ENCODE measurements at places on chromosomes 5 and 9.

DNA sequence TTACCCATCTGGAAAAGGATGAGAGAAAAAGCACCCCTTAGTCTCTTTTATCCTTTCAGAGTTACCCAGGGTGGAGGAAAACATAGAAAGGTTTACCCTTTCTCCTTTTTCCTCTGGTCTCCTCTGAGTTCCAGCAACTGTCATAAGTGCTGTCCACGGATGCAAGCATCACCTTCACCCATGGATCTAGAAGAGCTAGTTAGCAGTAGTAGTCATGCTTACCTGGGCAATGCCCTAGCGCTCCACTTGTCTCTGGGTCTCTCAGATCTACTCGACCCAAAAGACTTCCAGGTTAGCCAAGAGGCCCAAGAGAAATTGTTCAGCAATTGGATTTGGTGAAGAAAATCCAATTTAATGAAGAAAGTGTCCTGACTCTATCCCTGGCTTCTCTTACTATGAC is 656.2 kb upstream of the PTPRD start:
- DNase-seq: no peak

DNA sequence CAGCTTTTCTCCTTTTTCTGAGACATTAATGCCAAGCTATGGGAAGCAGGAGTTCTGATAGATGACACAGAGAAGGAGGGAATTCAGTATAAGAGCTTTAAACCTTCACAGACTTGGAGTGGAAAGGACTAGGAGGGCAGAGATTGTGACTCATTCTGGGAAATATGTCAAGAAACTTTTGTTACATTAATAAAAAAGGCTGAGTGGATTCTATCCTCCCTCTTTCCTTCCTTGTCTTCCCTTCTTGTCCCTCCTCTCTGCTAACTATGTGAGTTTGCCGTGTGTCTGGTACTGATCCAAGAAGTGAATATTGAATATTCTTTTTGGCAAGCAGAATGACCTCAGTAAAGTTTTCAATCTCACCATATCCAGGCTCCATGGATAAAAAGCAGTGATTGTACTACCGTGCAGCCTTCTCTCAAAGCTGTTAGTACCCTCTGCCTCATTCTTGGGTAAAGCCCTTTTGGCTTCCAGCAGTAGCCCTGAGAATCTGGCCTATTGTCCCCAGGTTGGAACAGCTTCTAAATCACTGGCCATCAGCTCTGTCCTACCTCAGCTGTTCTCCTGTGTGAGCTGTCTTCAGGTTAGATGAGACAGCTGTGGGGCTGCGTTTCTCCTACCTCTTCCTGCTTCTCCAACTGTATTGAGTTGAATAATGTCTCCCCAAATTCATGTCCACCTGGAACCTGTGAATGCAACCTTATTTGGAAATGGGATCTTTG is 73.9 kb downstream of the ATG10 start:
- peak; percentile 24 for DNase-seq

GRCh38 chr5:67009028-67009427 is 187.6 kb downstream of the CD180 start:
- no peak for DNase-seq

DNA sequence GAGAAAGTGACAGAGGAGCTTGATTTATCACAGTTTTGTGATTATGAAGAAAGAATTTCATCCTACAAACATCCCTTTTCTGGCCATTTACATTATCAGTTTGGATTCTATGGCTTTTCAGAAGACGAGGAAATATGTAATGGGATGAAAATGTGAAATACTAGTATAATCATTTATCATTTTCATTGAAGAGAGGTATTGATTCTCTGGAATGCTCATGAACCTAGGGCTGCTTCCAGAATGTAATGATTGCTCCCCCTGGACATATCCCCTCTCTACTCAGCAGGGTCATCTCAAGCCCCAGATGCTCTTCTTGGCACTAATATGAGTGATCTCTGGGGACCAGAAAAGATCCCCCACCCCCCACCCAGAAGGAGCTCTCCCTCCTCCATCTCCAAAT is 106.7 kb upstream of the ZNF618 start:
- no peak for DNase-seq

- DNase-seq: no peak
Observed at GRCh38 chr5:73233053-73233460, 60.1 kb downstream of the TMEM174 start.

- DNase-seq: no peak
Observed at GRCh38 chr5:98917433-98917832, 11.4 kb downstream of the CHD1 start.

DNA sequence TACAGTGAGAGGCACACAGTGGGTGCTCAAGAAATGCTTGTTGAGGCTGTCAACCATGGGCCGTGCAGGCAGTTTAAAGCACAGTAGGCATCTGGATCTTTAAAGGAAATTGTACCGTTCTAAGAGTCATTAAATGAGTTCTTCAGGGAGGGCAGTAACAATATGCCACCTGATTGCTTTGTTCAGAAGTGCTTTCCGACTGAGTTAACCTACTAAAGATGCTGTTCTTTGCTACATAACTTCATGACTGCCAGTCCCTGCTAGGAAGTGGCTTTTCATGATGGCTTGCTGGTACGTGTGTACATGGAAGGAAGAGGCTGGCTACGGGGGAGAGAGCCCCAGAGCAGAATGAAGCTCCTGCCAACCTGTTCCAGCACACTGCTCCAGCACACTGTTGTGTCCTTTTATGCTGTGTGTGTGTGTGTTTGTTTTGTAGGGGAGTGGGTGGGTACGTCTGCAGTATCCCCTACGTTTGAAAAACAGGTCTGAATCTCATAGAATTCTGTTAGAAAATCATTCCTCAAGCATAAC is 41.9 kb upstream of the PPP2R2B start:
- DNase-seq: no peak

GRCh38 chr9:27365707-27366376 is 68.9 kb upstream of the EQTN start:
- peak; percentile 63 for DNase-seq

GRCh38 chr5:128355961-128356360 is 182.1 kb downstream of the FBN2 start:
- no peak for DNase-seq

DNA sequence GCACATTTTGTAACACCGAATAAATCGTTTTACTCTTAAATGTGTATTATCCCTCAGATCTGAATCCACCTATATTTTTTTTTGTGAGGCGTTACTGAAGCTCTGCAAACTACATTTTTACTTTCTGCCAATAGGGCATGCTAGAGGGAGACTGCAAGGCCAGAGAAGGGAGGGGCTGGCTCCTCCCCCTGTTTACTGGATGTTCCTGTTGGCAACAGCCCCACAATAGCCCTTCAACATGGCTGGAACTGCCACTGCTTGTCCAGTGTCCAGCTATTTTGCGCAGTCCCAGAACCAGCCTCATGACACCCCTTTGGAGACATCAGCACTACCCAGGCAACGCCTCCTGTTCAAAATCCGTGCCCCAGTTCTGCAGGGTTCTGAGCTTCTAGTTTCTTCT is 85.4 kb upstream of the MIER3 start:
- DNase-seq: no peak

DNA sequence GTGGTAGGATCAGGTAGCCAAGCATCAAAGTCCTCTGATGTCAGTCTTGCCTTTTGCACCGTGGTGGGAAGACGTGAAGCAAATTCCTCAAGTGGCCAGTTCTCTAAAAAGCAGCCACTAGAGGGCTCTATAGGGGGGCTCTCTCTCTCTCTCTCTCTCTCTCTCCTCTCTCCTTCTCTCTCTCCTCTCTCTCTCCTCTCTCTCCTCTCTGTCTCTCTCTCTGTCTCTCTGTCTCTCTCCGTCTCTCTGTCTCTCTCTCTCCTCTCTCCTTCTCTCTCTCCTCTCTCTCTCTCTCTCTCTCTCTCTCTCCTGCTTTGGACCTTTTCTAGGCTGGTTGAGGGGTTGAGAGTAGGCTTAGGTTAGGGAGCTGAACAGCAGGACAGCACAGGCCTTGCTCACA is 13.9 kb upstream of the OSMR start:
- no peak for DNase-seq

DNA sequence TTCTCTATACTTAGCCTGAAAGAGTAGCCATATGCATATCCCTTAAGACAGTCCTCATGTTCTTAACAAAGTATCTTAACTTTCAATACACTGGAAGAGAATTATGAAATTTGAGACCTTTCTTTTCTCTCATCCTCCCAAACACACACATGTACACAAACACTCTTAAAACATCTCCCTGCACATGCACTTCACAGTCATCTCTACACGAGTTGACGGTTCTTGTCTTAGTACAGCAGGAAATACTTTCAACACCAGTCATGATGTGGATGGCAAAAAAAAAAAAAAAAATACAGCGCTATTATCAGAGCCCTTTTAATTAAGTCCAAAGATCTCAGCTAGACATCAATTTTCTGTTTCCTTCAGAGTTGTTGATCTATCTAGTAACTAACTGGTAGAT is 43.6 kb upstream of the PCSK1 start:
- peak; percentile 26 for DNase-seq

DNA sequence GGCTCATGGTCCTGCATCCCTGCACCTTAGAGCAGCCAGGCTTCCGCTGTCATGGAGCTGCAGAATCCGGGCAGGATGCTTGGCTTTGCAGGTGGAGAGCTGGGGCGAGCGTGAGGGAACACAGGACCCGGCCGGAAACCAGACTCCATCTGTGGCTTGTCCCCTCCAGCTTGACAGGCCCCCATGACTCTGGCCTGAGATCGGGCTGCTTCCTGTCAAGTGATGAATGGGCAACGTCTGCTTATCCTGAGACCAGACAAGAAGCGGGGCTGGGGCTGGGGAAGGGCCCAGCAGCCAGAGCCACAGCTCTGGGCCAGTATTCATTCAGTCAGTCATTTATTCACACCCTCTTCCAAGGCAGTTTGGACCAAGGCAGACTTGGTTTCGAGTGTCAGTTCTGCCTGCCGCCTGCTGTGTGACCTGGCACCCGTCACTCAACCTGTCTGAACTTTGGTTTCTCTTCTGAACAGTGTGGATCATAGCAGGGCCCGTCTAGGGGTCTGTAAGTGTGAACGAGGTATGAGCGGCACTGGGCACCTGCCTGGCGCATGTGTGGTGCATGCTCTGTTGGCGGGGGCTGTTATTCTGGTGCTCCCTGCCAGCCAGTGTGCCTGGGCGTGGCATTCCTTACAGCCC is 37.5 kb downstream of the NEK6 start:
- no peak for DNase-seq

DNA sequence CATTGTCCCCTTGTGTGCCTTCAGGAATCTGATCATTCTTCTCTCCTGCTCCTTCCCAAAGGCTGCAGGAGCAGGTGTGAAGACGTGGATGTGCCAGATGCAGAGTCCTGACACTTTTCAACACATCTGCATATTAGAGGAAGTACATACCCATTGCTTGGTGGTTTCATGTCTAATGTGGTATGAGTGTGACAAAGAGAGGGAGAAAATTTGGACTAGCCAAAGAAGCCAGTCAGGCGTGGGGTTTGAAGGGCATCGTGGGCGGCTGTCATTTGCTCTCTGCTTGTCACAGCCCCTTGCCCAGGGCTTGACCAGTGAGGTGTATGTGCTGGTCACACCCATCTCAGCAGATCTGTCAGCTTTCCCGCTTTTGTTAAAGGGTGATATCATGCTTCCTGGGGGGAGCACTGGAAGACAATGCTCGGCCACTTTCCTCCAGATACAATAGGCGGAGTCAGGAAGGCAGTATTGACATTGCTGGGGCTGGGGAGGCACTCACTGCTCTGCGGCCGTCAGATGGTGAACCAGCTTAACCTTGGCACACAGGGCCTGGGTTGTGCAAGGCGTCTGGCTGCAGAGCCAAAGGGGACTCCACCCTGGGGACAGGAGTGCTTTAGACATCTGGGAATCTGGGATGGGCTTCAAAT is 8.6 kb downstream of the TEK start:
- DNase-seq: no peak

- DNase-seq: no peak
Observed at GRCh38 chr5:148401604-148402003, 17.8 kb downstream of the FBXO38 start.

GRCh38 chr5:142307146-142307890 is 17.5 kb downstream of the SPRY4 start:
- DNase-seq: no peak

DNA sequence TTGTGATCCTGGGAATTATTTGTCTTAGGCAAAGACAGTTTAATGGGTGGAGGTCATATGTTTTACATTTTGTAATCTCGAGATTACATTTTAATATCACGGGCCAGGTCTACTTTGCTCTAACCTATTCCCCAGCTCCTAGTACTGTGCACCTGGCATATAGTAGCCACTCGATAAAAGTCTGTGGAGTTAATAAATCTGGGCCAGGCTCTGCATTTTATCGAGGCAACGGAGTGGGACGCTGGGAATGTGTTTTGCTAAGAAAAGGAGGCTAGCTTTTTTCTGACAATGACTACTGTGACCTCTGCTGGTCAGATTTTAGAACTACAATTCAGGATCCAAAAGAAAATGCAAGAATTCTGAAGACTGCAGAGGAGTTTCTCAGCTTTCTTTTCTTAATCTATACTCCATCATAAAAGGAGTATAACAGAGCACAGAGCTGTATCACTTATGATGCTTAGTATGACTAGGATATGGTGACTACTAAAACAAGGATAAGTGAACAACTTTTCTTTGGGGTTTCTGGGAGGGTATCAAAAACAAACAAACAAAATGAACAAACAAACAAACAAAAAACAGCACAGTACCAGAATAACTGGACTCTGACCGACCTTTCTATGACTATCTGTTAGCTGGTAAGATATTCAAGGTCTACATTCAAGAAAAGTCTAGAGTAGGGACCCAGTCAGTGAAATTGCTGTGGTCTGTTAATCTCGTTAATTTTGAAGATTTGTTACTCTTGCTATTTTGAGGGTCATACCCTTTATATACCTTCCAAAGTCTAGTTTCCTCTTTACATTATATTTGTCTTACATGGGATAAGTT is 46.1 kb upstream of the CER1 start:
- DNase-seq: peak; percentile 22

DNA sequence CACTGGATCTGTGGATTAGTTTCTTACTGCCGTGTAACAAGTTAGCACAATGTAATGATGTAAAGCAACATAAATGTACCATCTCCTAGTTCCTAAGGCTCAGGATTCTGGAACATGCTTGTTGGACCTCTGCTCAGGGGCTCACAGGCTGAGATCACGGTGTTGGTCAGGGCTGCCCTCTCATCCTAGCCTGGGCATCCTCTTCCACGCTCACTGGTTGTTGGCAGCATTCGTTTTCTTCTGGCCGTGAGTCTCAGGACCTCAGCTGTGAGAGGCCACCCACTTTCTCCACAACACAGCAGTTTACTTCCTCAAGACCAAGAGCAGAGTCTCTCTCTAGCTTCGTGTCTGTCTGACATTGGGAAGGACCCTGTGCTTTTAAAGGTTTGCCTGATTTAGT is 17.3 kb downstream of the RASGEF1C start:
- no peak for DNase-seq

DNA sequence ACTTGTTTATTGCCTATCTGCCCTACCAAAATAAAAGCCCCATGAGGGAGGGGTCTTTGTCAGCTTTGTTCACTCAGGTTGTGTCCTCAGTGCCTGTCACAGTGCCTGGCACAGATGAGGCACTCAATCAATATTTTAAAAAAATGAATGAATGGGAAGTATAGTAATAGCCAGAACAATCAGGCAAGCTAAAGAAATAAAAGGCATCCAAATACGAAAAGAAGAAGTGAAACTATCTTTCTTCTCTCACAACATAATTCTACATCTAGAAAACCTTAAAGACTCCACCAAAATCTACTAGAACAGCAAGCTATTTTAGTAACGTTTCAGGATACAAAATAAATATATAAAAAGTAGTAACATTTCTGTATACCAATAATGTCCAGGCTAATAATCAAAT is 37.8 kb upstream of the C5orf63 start:
- DNase-seq: no peak

Data from non-pigmented ciliary epithelial cell (primary cell).